ENCODE measurements at places on chromosomes 11 and 22. TPM values are rescaled to one million over a fixed set of nuclear protein-coding genes. Genes with fewer than 3 reads are reported as not detected.

Gene FGF19
- not detected for total RNA-seq

Gene UBQLN3
- total RNA-seq: not detected

Gene SF1
- 192 TPM for total RNA-seq

Gene TMEM123
- 242 TPM for total RNA-seq

Gene PATE4
- not detected for total RNA-seq

Gene APOA1
- not detected for total RNA-seq

Gene ZNF214
- 1.9 TPM for total RNA-seq

Gene FADS2
- 468 TPM for total RNA-seq

Gene ACRV1
- not detected for total RNA-seq

Gene TRIM29
- total RNA-seq: not detected

Gene AP2A2
- total RNA-seq: 86.6 TPM

Gene OR4A16
- not detected for total RNA-seq

Gene PDGFD
- 12.2 TPM for total RNA-seq

Gene SBF2
- total RNA-seq: 58.9 TPM

Gene WBP2NL
- total RNA-seq: 0.22 TPM

Gene LMO2
- 23.0 TPM for total RNA-seq

Gene CTSW
- not detected for total RNA-seq

Gene MAJIN
- not detected for total RNA-seq

Gene CRYBB2
- 0.27 TPM for total RNA-seq

Gene DBX1
- not detected for total RNA-seq

Gene SCGB1D2
- total RNA-seq: not detected

Gene RASSF10
- total RNA-seq: 0.22 TPM

Gene SLC22A25
- total RNA-seq: not detected

Gene SCN3B
- 0.50 TPM for total RNA-seq

Gene KREMEN1
- total RNA-seq: 1.1 TPM

Gene OR2D2
- total RNA-seq: 0.66 TPM

Gene SYT7
- total RNA-seq: 0.36 TPM

Gene LRRC4C
- not detected for total RNA-seq

Gene SCGB1C1
- not detected for total RNA-seq

Gene RNF215
- total RNA-seq: 10.8 TPM

Gene SPATA19
- total RNA-seq: not detected

Gene OR2AT4
- not detected for total RNA-seq

Gene MRPL21
- 66.1 TPM for total RNA-seq

Gene VSTM5
- total RNA-seq: 0.13 TPM

Gene SCUBE2
- 0.50 TPM for total RNA-seq

Gene UBXN1
- 96.7 TPM for total RNA-seq

Gene DGAT2
- 2.1 TPM for total RNA-seq

Gene PHETA2
- total RNA-seq: 11.2 TPM

Gene KDM4E
- not detected for total RNA-seq

Gene MACROD1
- 18.5 TPM for total RNA-seq

Gene GLB1L3
- not detected for total RNA-seq

Gene ART1
- not detected for total RNA-seq

Gene CBLIF
- total RNA-seq: not detected

Gene MS4A6A
- 0.40 TPM for total RNA-seq

Gene POU2F3
- total RNA-seq: not detected

Gene VPS11
- 23.1 TPM for total RNA-seq

Gene DCDC1
- total RNA-seq: under 0.01 TPM

Gene IFTAP
- 45.6 TPM for total RNA-seq

Gene SLC16A8
- total RNA-seq: not detected

Gene ARHGAP8
- not detected for total RNA-seq

Gene C22orf42
- total RNA-seq: not detected

Gene PHOX2A
- not detected for total RNA-seq

Gene C11orf16
- total RNA-seq: not detected

Gene SLC22A6
- not detected for total RNA-seq

Gene XKR3
- not detected for total RNA-seq

Gene KRTAP5-9
- not detected for total RNA-seq

Gene LDHAL6A
- total RNA-seq: not detected

Gene SYT12
- total RNA-seq: not detected

Gene TPP1
- total RNA-seq: 86.5 TPM

Measured in thoracic aorta endothelial cell (primary cell).